ENCODE measurements at places on chromosomes 13 and 19.

GRCh38 chr19:10227026-10227971, 3.8 kb downstream of the S1PR2 start:
- DNase-seq, result peak; percentile 72

DNA sequence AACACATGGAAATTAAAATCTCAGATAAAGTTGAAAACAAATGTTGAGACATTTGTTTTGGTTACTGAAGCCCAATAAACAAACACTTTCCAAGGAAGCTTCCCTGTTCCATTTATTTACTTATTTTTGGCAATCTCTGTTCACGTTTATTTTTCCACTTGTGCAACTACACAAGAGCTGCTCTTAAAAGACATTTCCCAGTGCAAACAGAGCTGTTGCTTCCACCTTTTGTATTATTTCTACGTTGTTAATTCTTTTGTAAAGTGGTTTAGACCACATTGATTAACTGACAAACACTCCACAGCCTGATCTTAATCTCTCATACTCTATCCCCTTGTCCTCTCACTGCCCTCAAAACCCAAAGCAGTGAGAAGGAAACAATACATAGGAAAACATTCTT, 757.6 kb downstream of the LIG4 start:
- DNase-seq, result no peak

- DNase-seq, result no peak
Measured at GRCh38 chr19:13573056-13573667, 66.9 kb upstream of the CACNA1A start.

GRCh38 chr13:26541041-26541440, 16.4 kb upstream of the WASF3 start:
- no peak for DNase-seq

GRCh38 chr19:45136507-45137178, 24.1 kb downstream of the NKPD1 start:
- DNase-seq, result no peak

GRCh38 chr13:114105521-114106225, 26.8 kb downstream of the RASA3 start:
- DNase-seq, result no peak

DNA sequence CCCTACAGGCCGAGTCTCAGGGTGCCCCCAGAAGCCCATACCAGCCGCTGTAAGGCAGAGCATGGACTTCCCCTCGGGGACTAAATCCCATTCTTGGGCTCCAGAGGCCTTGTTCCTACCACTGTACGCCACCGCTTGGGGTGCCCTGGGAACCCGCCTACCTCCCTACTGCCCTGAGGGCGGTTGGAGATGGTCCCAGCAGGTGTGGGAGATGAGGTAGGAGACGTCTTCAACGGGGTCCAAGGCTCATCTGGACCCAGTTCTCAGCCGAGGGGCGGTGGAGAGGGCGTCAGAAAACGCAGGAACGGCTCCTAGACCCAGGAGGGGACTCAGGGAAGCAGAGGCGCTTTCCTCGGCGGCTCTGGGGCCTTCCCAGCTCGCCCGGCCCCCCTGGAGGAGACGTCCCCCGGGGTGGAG, 833 bp upstream of the ZIK1 start:
- no peak for DNase-seq

DNA sequence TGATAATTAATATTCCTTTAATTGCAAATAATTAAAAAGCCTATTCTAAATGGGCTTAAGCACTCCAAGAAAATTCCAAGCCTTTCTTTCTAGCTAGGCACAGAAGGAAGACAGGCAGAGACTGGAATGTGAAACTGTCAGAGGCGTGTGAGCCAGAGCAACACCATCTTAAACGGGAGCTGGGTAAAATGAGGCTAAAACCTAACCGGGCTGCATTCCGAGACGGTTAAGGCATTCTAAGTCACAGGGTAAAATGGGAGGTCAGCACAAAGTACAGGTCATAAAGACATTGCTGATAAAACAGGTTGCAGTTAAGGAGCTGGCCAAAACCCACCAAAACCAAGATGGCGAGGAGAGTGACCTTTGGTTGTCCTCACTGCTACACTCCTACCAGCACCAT, 300.4 kb downstream of the SLITRK6 start:
- DNase-seq, result no peak

- DNase-seq, result no peak
Measured at GRCh38 chr13:101013245-101013644, 338.6 kb upstream of the TMTC4 start.

GRCh38 chr13:20024702-20025101, 66.2 kb downstream of the ZMYM2 start:
- no peak for DNase-seq

- DNase-seq, result no peak
Measured at GRCh38 chr13:26168237-26168814, 53.8 kb downstream of the RNF6 start.

GRCh38 chr19:41565379-41565720, 10.6 kb upstream of the CEACAM21 start:
- DNase-seq, result no peak

GRCh38 chr19:39754971-39755370, 17.1 kb upstream of the CLC start:
- DNase-seq, result no peak

GRCh38 chr13:91361755-91362271, 14.3 kb downstream of the MIR17HG start:
- no peak for DNase-seq

DNA sequence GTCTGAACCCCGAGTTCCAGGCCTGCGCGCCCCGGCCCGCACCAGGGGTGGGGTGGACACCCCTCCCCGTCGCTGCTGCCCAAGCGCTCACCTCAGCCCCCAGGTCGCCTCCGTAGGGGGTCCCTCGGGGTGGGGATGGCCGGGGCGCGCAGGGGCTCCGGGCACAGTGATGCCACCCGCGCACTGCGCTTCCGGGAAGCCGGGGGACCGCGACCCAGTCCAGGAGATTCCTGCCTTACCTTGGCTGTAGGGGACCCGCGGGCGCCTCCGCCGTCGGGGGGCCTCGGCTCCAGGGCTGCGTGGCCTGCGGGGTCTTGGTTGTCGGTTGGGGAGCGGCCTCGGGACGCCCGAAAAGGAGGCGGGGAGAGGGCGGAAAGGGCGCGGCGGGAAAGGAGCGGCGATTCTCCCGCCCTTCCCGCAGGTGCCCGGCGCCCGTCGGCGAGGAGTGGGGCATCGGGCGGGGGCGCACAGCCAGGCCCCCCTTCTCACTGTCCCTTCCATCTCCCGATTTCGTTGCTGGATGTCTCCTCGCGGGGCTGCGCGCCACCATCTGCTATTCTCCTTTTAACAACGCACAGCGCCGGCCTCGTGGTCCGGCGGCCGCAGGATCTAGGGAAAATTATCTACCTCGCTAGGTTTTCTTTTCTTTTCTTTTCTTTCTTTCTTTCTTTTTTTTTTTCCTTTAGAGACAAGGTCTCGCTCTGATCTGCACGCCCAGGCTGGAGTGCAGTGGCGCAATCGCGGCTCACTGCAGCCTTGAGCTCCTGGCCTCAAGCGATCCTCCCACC, at the start of gene KEAP1:
Gene KEAP1, minus strand, starts transcription at position 355 of the 788 bp plus-strand sequence. CDS start 3,323 bp downstream, outside the sequence.
- DNase-seq, result peak; percentile 93

GRCh38 chr19:35846038-35846668, 6.2 kb downstream of the NPHS1 start:
- no peak for DNase-seq

DNA sequence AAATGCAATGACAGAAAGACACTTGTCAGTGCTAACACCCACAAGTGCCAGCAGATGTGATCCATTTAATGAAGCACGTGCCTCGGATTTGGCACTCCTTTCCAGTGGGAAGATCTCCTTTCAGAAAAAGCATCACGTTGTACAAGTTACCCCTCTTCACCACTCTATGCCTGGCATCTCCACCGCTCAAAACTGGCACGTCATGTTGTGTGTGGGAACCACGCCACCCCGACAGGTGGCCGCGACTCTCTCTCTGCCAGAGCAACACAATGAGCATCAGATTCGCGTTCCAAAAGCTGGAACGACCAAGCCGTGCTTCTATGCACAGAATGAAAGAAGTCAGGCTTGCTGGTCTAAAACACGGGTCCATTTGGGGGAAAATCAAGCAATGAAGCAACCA, 24.3 kb downstream of the TMTC4 start:
- DNase-seq, result no peak

DNA sequence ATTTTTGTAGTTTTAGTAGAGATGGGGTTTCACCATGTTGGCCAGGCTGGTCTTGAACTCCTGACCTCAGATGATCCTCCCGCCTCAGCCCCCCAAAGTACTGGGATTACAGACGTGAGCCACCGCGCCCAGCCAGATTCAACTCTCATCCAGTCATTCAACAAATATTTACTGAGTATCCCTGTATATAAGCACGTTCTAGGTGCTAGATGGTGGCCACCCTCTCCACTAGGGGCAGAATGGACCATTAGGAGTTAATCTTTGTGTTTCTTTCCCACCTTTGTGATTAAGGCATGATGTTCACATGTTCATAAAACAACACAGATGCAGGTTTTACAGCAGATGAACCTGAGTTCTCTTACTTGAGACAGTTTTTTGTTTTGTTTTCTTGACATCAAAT, 7.3 kb downstream of the SHKBP1 start:
- DNase-seq, result no peak

DNA sequence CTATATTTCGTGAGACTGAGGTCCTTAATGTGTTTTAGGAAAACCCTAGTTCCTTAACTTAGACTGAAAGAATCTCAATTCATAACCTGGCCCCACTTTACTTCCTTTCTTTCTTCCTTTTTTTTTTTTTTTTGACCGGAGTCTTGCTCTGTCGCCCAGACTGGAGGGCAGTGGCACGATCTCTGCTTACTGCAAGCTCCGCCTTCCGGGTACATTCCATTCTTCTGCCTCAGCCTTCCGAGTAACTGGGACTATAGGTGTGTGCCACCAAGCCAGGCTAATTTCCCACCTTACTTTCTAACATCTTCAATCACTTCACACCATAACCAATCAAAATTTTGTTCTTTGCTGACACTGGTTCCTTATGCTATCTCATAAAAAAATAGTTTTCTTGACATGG, 2097.0 kb downstream of the PCDH9 start:
- no peak for DNase-seq

DNA sequence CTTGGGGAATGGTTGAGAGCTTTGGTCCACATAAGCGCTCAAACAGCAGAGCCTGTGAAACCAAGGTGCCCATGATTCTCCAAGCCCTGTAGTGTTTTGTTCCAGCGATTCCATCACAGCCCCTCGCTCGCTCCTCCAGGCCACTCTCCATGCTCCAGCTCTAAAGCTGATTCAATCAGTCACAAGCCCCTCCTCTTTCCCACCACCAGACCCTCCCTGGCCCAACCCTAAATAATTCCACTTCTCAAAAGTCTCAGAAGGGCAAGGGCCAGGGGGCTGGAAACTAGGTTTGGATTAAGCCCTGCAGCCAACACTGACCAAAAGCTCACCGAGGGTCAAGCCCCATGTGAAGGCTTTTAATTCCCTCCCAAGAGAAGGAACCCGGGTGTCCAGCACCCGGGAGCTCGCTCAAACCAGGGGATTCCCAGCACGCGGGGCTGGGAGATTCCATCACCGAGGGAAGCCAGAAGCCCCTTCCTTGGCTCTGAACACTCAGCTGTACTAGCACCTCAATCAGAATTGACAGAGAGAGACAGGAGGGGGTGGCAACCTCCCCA, 1.5 kb downstream of the ZNF296 start:
- no peak for DNase-seq

DNA sequence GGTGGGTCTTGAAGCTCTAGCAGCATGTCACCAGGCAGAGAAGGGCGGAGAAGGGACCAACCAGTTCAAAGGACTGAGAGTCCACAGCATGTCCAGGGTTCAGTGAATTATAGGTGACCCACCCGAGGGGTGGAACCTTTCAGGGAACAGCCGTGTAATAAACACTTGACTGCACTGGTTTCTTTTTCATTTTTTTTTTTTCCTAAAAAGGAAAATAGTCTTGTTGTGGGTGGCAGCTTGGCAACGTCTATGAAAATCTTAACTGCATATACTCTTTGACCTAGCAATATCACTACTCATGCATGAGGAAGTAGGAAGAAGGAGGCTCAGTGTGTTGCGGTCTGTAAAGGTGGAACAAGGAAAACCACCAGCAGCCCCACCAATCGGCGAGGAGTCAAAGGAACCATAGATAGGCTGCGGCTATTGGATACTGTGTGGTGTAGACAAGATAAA, 13.0 kb upstream of the MYH14 start:
- DNase-seq, result no peak

DNA sequence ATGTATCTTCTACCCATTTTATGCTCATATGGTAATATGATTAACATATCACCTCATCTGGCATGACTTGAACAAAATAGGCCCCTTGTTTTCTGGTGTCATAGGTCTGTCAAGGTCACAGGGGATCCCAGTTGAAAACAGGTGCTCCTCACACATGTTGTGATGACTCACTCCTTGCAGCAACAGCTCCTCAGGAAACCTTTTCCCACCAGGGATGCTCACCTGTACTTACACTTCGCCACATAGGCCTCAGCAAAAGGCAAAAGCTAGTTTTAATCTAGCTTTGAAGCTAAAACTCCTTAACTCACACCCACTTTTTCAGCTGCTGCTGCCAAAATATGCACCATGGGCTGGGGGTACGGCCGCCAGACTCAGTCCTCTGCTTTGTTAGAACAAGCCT, 110.0 kb upstream of the SOX21 start:
- no peak for DNase-seq

DNA sequence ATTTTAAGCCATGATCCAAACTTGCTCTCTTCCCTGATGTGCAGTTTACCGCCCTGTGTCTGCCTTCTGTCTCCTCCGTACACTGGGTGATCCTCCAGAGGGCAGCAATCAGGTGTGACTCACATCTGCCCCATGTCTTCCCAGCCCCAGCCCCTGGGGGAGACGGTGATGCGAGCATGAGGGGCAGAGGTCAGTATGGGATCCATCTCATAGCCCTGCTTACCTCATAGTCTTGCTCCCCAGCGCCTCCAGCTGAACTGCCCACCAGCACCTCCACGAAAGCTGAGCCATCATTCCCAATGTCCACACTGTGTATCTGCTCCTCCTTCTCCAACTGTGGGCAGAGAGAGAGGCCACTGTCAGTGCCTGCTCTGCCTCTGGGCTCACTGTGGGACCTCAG, 14.6 kb downstream of the XRCC1 start:
- DNase-seq, result no peak

GRCh38 chr13:30561511-30561910, 56.2 kb upstream of the USPL1 start:
- DNase-seq, result no peak

Measured in right kidney (tissue), 9 donors.